ENCODE measurements at places on chromosomes 13 and 19.

- DNase-seq = no peak
Observed at GRCh38 chr13:70171151-70171550, 62.9 kb upstream of the KLHL1 start.

GRCh38 chr13:37134411-37135041, 29.1 kb upstream of the CSNK1A1L start:
- no peak for DNase-seq

DNA sequence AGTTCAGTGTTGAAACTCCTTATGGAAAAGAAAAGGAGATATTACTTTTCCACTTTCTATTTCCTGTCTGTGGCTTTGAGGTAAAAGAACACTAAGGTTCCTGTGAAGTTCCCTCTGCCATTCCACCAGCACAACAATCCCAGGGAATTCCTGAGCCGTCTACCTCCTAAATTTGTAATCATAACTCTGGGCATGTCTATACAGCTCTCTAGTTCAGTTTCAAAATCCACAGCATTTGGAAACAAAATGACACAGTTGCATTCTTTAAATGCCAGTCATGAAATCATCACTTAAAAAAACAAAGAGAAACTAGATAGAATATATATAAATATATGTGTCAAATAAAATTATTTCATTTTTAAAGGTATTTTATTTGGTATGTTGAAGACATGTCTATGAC, 9.0 kb upstream of the THSD1 start:
- no peak for DNase-seq

- no peak for DNase-seq
Observed at GRCh38 chr13:66977161-66977560, 253.0 kb downstream of the PCDH9 start.

DNA sequence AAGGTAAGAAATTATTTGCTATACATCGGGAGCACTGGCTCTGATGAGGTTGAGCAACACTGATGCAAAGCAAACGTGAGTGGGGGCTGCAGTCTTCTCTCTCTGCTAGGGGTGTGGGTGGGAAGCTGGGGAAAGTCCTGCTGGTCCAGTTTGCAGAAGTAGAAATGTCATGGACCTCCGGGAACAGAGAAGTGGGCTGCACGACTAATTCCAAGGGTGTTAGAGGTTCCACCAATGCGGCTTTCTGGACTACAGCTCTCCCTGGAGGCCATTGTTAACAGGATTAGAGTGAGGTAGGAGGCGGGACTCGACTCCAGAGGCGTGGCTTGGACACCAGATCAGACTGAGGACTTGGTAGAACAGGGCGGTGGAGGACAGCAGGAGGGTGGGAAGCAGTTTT, 5.7 kb upstream of the FBXO27 start:
- DNase-seq = no peak

DNA sequence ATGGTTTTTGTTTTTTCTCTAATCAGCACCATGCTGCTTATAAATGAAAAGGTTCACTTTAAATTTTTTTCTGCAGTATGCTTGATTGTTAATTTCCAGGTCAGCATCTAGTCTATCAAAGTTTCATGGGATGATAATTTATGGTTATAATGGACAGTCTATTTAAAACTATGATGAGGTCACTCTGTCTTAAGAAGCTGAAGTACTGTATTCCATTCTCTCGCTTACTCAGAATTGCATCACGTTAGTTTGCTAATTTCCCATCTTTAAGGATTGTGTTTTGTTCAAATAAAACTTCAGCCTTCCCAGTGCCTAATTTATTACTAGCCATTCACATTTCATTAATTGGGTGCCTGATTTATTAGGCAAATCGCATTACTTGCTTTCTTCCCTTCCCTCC, 94.3 kb downstream of the GPC6 start:
- no peak for DNase-seq

DNA sequence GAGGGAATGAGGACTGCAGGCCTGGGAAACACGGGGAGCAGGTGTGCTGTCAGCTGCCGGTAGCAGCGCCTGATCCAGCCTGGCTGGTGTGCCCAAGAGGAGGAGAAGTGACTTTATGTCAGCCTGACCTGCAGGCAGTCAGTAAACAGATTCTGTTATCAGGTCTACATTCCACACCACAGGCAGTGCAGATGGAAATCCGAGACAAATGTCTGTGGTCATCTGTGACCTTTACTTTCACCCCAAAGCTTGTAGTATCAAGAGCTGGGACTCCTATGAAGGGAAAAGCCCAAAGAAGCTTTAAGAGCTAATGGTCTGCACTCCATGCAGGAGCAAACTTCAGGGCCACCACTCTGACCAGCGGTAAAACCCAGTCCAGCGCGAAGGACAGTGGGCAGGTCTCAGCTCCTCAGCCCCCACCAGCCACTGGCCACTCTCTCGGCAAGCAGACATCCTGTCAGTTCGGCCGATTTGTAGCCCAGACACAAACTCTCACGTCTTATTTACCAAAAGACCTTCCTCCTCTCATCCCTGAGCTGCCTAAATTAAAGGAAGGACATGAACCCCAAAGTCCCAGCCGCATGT, 7.7 kb downstream of the EPS15L1 start:
- DNase-seq = no peak

DNA sequence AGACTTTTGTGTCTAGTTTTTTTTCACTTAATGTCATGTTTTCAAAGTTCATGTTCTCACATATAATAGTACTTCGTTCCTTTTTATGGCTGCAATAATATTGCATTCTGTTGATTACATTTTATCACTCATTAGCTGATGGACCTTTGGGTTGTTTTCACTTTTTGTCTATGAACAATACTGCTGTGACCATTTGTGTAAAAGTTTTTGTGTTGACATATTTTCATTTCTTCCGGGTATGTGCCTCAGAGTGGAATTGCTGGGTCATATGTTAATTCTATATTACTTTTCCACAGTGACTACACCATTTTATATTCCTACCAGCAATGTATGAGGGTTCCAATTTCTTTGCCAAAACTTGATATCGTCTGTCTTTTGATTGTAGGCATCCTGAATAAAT, 85.8 kb upstream of the MLNR start:
- DNase-seq = no peak

GRCh38 chr13:28043224-28043623, 54.7 kb upstream of the URAD start:
- DNase-seq = no peak

DNA sequence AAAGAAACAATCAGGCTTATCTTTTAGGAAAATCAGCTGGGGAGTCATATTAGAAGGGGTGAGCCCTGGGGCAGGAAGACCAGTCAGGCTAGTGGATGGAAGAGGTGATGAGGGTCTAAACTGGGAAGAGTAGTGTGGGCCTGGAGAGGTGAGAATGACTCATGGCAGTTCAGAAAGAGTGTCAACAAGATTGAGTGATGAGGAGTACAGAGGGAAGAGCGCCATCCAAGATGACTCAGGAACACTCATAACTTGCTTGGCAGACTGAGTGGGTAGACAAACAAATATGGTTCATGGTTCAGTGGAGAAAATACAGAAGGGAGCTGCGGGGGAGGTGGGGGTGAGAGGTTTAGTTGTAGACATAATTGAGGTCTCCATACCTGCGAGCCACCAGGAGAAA, 17.3 kb upstream of the CLDN10 start:
- no peak for DNase-seq

DNA sequence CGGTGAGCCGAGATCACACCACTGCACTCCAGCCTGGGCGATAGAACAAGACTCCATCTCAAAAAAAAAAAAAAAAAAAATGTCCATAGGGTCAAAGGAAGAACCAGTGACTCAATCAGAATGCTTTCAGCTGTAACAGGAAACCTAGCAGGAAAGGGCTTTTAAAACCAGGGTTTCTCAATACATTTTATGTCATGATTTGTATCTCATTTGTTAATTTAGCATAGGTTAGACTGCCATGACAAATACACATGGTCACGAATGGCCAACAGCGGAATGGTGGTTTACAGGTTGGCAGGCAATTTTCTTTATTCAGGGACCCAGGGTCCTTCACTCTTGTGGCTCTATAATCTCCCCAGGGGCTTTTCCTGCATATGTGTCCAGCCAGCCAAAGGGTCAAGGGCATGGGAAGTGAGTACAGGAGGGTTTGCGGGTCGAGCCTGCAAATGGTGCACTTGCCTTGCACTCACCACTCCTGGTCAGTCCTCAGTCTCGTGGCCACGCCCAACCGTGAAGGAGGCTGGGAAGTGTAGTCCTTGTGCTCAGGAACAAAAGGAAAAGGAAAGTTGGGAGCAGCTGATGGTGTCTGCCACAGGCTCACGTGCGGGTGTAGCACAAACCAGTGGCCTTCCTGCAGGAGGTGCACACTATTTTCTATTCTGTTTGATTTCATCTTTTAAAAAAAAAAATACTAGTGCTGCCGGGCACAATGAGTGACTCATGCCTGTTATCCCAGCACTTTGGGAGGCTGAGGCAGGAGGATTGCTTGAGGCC, 14.8 kb downstream of the DHX34 start:
- DNase-seq = no peak

GRCh38 chr19:3302755-3303154, 63.6 kb upstream of the NFIC start:
- no peak for DNase-seq

- DNase-seq = no peak
Observed at GRCh38 chr19:15123900-15124299, 16.7 kb downstream of the SYDE1 start.

DNA sequence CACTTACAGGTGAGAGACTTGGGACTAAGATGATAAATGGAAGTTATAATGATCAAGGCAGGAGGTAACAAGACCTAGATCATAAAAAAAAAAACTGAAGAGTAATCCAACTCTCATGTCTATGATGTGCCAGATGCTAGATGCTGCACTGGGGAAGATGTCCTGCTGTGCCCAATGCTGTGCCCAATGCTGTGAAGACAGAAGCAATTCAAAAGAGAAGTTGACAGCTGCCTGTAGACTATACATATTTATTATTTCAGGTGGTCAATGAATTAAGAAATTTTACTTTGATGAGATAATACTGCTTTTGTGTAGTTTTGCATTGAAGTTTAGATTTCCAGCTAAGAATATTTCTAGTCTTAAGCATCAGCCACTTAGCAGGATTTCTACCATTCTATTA, 21.5 kb downstream of the VWA8 start:
- DNase-seq = no peak

DNA sequence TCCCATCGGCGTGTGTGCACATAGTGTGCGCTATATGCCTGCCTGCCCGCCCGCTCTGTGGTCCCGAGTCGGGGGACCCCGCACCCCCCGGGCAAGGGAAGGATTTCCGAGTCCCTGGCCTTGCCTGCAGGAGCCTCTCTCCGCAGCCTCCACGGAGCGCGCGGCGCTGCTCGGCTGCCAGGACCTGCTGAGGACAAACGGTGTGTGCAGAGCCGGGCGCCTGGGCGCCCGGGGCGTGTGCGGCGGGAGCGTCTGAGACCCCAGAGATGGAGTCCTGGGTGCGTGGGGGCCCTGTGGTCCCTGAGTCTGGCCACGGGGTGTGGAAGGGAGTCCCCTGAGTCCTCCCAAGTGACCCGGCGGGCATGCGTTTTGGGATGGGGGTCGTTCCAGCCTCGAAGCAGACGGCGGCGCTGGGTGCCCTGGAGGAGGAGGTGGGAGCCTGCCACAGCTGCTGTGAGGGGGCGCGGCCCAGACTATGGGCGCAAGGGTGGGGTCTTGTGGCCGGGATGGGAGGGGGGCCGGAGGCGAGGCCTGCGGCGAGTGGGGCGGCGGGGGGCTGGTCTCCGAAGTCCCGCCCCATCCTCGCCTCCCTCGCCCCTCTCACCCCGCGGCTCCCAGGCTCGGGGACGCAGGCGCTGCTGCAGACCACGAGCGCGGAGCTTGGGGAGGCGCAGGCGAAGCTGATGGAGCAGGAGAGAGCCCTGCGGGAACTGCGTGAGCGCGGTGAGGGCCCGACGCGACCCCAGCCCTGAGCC, 25.3 kb downstream of the CLEC4M start:
- no peak for DNase-seq

DNA sequence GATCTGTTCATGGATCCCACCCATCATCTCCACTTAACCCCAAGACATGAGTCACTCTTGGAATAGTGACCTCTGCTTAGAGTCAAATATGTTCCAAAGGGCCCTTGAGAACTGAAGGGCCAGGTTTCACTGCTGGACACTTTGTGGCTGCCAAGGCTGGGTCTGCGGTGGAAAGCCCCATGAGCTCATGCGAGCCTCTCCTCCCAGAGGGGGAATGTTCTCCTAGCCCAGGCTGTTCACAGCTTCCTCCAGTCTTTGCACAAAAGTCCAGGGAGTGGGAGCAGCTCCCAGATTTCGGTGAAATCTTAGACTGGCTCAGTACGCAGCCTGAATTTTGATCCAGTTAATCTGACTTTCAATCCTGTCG, 732 bp upstream of the DCLK1 start:
- DNase-seq = no peak

DNA sequence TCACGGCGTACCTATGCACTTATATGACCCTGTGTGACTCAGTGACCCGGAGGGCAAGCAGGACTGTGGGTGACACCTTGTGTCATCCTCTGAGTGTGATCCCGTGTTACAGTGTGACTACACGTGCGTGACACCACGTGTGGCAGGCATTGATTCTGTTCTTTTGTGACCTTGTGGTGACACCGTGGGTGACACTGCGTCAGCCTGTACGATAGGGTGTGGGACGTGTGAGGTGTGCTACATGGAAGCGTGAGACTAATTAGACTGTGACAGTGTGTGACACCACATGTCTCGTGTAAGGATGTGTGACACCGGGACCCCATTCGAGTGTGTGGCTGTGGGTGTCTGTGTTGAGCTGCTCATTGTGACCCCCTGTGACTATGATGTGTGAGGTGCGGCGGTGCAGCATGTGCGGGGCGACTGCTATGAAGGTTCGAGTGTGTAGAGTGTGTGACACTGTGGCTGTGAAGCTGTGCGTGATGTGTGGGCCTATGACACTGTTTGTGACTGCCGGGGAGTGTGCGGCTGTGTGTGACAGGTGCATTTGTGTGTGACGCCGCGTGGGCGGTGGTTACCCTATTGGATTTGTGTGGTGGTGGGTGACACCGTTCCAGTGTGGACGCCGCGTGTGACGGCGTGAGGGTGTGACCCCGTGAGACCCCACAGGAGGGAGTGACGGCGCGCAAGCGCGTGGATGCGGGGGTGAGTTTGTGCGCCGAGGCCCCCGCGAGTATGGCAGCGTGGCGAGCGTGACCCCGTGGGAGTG, 399 bp upstream of the SPTBN4 start:
- DNase-seq = peak; percentile 71

- DNase-seq = no peak
Observed at GRCh38 chr19:58394821-58395219, 636 bp upstream of the RNF225 start.

DNA sequence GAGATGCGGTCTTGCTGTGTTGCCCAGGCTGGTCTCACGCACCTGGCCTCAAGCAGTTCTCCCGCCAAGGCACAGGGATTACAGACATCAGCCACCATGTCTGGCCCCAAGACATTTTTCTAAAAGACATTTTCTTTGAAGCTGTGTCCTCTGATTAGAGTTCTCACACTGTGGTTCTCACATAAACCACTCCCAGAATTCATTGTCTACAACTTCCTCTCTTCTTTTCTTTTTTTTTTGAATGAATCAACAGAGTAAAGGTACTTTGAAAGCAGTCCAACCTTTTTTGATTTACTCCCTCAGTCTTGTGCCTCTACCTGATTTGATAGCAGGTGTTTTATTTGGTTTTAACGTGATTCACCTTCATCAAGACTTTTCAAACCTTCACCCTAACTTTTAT, 14.3 kb upstream of the SHD start:
- no peak for DNase-seq

GRCh38 chr13:80888390-80888789, 547.5 kb upstream of the SPRY2 start:
- no peak for DNase-seq

GRCh38 chr19:17848595-17849292, 962 bp upstream of the JAK3 start:
- DNase-seq = no peak

All from stimulated activated CD4-positive, alpha-beta T cell treated with anti-CD3 and anti-CD28 coated beads, TNF-alpha, amount 100 ng/mL, for 4 hours (primary cell).